ENCODE measurements at places on chromosomes 11 and 22.

DNA sequence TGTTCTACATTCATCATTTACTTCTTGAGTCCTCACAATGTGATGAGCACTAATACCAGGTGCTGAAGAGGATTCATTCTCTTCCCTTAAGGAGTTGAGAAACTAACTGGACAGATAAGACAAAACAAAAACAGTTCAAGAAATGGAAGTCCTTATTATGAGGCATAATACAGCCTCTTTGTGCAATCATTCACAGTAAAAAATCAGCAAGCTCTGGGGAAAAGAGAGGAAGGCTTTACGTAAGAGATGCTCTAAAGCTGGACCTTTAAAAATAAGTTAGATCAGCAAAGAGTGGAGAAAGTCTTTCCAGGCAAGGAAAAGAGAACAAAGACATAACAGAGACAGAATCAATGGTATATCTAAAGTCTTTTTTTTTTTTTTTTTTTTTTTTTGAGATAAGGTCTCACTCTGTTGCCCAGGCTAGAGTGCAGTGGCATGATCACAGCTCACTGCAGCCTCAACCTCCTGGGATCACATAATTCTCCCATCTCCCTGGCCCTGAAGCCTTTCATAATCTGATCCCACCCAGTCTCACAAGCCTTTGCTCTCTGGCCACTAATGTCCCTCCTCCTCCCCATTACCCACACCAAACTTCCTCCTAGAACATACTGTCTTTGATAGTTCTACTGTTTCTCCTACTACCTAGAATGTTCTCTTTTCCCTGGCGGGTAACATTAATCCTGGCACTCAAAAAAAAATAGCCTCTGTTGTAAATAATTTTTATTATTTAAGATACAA, 40.9 kb downstream of the MRTFA start:
- DNase-seq: no peak

GRCh38 chr11:86502137-86502642, 127.5 kb downstream of the CCDC81 start:
- no peak for DNase-seq

- no peak for DNase-seq
Measured at GRCh38 chr11:62547691-62548281, 1.2 kb upstream of the AHNAK start.

DNA sequence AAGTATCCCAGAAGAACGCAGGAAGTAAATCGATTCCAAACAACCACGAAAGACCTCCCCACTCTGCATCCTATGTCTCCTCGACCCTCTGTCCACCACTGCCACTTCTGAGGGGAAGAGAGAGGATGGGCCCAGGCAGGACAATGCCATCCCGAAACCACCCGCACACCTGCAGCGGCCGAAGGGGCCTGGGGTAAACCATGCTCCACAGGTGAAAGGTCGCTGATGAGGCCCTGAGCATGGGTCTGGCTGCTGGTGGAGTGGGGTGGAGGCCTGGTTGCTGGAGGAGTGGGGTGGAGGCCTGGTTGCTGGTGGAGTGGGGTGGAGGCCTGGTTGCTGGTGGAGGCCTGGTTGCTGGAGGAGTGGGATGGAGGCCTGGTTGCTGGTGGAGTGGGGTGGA, 13.1 kb downstream of the TOLLIP start:
- no peak for DNase-seq

GRCh38 chr11:131418189-131418588, 47.8 kb downstream of the NTM start:
- DNase-seq: no peak

DNA sequence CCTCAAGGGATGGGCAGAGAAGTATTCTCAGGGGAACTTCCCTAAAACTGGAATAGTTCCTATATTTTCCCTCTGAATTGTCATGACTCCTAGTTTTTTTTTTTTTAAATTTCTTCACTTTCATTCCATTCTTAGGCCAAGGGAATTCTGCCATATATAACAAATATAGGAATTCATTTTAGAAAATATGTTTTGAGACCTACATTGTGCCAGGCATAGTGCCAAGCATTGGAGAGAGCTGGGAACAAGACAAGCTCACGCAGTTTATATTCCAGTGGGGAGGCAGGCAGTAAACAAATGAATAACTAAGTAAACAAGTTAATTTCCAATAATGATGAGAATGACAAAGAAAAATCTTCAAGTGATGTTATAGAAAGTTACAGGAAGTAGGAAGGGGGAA, 2.6 kb upstream of the NPTXR start:
- DNase-seq: no peak

DNA sequence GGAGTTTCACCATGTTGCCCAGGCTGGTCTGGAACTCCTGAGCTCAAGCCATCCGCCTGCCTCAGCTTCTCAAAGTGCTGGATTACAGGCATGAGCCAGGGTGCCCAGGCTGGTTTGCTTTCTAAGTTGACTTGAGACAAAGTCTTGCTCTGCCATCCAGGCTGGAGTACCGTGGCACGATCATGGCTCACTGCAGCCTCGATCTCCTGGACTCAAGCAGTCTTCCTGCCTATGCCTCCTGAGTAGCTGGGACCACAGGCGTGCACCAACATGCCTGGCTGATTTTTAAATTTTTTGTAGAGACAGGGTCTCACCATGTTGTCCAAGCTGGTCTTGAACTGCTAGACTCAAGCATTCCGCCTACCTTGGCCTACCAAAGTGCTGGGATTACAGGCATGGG, 31.0 kb downstream of the SNU13 start:
- DNase-seq: no peak
